Activated naive CD8-positive, alpha-beta T cell treated with anti-CD3 and anti-CD28 coated beads for 36 hours (primary cell): ENCODE measurements at places on chromosomes 5 and 9. TPM values are rescaled to one million over a fixed set of nuclear protein-coding genes. Genes with fewer than 3 reads are reported as not detected.
A peak's percentile ranks its signal among the peaks of the same experiment; 100 is the strongest.

GRCh38 chr9:129932303-129933151, 97.3 kb downstream of the USP20 start:
- no peak for DNase-seq

- no peak for DNase-seq
Observed at GRCh38 chr9:100101608-100102007, 2.6 kb downstream of the INVS start.

DNA sequence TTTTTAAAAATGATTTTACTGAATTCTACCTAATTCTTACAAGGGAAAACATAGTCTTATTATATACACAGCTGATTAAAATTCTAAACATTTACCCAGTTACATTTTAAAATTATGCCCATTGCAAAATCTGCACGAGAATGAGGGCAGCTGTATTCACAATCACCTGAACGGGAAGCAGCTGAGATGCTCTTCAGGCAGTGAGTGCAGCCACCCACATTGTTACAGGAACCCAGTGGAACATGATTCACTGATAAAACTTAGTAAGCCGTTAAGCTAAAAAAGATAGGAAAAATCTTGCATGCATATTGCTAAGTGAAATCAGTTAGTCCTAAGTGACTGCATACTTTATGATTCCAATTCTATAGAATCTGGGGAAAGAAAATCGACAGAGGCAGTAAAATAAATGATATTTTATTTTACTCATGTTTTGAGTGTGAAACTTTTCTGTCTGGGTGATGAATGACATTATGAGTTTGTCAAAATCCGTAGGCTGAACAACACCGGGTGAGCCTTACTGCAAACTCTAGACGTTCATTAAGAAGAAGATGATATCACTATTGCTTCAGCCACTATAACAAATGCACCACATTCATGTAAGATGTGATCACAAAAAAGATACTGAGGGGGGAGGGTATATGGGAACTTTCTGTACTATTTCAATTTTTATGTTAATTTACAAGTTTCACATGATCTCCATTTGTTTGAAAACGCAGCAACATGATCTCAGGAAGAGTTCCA, 39.1 kb upstream of the FLT4 start:
- no peak for DNase-seq

DNA sequence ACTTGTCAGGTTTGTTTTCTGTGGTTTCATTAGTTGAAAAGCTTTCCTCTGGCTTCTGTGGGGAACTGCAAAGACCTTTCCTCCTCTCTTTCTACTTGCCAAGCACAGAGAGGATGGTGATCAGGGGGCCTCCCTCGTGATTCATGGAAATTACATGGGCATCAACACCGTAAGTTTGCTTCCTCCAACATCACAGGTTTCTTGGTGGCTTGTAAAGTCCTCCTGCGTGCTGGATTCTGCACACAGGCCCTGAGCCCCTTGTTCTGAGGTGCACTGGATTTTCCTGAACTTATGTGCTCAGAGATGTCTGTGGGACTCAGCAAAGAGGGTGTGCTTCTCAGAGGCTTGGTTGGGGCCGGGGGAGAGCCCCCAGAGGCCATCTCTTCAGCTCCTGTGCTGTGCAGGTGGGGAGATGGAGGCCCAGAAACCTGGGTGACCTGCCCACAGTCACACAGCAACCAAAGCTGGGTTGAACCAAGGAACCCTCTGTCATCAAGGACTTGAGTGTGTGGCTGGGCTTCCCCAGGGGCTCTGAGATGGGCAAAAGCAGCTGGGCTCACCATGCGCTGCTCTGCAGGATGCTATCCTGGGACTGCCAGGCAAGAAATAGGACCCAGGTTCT, 36.5 kb downstream of the RGS3 start:
- DNase-seq = peak; percentile 43

DNA sequence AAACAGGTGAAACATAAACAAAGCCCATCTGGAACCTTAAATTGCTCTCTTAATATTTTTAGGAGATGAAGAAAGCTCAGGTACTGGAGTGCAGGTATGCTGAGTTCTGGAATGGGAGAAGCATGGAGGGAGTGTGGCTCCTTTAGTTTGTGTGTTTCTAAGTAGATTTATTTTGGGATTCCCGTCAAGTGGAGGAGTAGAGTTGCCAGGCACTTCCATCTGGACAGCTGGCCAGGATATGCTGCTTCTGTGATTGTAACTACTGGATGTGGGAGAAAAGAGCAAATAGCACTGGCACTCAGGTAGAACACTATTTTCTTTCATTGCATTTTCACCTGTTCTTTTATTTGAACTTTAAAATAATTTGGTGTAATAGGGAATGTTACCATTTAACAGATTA, 182.3 kb upstream of the MAST4 start:
- DNase-seq = no peak

- no peak for DNase-seq
Observed at GRCh38 chr5:73031839-73032238, 76.0 kb downstream of the FCHO2 start.

GRCh38 chr9:29393064-29393463, 1819.8 kb upstream of the C9orf72 start:
- no peak for DNase-seq

- no peak for DNase-seq
Observed at GRCh38 chr5:96113170-96113939, 151.7 kb upstream of the ELL2 start.

- no peak for DNase-seq
Observed at GRCh38 chr9:90290716-90291485, 351.7 kb downstream of the DIRAS2 start.

GRCh38 chr5:171623551-171624097, 162.0 kb upstream of the SMIM23 start:
- DNase-seq = no peak

DNA sequence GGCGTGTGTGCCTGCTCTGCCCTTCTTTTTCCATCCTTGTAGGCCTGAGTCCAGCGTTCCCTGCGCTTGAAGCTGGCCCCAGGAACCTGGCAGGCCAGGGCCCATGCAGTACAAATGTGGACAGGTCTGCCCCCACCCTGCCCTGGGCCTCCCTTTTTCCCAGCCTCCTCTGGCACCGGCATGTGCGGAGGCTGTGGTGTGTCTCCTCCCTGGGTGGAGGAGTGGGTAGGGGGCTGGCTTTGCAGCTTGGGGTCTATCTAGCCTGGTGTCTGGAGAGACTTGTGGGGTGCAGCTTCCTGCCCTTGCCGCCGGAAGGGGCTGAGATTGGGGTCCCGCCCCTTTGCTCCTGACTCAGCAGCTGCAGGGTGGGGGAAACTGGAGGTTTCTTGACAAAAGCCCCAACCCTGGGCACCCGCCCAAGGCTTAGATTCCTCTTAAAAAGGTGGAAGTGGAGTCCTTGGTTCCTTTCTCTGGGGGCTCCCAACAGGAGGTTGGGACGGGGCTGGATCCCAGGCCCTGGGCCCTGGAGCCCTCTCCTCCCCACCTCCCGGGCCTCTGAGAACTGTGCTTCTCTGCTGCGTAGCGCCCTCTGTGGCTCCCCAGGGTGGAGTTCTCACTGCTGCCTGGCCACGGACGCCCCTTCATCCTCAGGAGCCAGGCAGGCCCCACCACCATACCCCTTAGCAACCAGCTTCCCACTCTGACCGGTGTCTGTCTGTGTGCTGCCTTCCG, 18.0 kb downstream of the RXRA start:
- peak; percentile 50 for DNase-seq

GRCh38 chr9:129894120-129894823, 59.0 kb downstream of the USP20 start:
- peak; percentile 47 for DNase-seq

- no peak for DNase-seq
Observed at GRCh38 chr5:122985954-122986721, 50.4 kb downstream of the PPIC start.

- DNase-seq = no peak
Observed at GRCh38 chr9:136711751-136712689, at the start of gene DIPK1B. DIPK1B (plus strand) TSS chr9:136712572; CDS start chr9:136712666, 94 bp downstream.

DNA sequence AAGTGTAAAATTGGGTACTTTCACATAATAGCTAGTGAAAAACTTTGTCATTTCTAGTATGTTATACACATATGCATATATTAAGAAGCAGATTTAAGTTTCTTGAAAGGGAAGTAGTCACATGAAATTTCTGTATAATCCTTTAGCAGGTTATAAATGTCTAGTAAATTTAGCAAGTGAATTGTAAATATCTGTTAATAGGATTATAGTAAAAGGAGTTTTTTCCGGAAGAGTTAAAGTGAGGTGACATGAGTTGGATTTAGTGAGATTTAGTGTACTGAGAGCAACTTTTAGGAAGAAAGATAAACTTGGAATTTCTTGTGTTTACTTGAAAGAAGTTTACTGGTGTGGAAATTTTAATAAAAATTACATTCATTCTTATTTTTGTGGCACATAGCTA, 38.4 kb downstream of the SPIN1 start:
- no peak for DNase-seq

DNA sequence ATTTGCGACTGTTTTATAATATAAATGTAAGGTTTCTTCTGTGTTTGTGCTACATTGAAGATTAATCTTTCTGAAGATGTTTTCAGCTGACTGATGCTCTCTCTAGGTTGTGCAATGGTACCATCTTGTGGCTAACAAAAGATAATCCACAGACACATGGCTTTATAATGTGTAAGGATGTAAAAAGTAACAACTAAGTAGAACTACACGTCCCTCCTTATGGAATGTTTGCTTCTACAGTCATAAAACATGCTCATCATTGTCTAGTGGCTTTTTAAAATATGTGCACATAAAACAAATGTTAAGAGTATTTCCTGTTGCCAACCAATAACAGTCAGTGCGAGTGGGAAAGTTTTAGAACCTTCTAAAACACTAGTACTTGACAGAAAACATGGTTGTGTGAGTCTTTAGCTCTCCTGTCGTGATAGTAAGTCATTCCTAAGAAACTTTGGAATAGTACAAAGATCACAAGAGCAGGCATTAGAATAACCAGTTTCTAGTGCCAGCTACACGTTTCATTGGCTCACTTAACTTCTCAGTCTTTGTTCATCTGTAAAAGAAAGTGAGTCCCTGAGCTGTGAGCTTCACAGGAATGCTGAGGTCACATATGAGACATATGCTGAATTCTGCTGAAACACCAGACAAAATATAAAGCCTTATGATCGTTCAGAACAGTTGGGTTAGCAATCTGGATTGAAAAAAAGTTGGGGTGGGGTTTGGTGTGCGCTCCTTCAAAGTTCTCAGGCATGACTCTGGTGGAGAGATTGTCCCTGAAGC, 75.7 kb upstream of the GLIS3 start:
- DNase-seq = no peak

DNA sequence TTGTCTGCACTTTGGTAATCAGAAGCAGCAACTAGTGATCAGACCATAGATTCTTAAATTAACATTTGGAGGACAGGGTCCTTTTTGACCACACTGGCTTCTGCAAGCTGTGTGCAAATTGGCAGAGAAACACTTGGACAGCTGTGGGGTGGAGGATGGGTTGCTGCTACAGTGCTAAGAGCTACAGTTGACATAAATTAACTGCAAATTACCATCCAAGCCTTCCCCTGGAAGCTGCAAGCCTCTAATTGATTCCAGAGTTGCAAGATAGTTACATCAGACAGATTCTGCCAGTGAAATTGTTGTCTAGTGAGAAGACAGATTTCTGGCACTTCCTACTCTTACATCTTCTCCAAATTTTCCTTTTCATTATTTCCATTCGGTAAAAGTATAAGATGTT, 517.7 kb downstream of the DIRAS2 start:
- DNase-seq = no peak

DNA sequence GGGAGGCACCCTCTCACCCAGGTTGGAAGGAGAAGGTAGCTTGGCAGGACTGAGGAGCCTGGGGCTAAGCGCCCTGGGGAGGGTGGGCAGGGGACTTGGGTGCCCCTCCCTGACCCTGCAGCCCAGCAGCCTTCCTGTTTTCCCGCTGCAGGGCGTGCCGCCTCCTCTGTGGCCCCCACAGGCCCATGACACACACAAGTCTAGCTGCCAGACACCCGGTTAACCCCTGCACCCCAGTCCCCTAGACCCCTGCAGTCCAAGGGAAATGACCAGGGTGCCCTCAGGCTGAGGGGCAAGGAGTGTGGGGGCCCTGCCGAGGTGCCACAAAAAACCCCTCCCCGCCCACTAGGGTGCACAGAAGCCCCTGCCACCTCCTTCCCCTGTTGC, 33.0 kb downstream of the GOLGA2 start:
- DNase-seq = no peak

GRCh38 chr5:106755789-106756188, 914.9 kb downstream of the EFNA5 start:
- no peak for DNase-seq

- no peak for DNase-seq
Observed at GRCh38 chr9:4328723-4329122, 28.9 kb upstream of the GLIS3 start.

DNA sequence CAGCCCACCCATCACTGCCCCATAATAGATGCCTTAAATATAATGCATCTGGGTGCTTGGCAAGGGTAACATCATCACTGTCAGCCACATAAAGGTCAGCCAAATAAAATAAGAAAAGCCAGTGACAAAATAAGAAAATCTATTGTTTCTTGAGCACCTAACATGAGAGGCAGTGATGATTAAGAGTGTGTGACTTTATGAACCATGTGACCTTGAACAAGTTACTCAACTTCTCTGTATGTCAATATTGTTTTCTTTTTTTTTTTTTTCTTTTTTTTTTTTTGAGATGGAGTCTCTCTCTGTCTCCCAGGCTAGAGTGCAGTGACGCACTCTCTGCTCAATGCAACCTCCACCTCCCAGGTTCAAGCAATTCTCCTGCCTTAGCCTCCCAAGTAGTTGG, 98.7 kb downstream of the CDK5RAP2 start:
- no peak for DNase-seq

DNA sequence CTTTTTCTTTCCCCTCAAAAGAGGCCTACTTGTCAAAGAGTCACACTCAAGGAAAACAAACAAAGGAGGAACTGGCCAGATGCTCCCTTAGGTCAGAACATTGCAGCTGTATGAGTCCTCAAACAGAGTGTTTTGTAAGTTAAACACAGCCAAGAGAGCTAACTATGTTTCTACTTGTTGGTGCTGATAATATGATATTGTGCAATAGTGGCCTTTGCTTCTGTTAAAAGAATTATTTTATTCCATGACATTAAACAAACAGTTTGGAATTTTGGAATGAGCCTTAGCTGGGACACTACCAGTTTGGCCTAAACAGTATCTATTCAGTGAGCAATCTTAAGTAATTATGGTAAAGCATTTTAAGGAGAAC, 56.0 kb upstream of the TPD52L3 start:
- DNase-seq = no peak

DNA sequence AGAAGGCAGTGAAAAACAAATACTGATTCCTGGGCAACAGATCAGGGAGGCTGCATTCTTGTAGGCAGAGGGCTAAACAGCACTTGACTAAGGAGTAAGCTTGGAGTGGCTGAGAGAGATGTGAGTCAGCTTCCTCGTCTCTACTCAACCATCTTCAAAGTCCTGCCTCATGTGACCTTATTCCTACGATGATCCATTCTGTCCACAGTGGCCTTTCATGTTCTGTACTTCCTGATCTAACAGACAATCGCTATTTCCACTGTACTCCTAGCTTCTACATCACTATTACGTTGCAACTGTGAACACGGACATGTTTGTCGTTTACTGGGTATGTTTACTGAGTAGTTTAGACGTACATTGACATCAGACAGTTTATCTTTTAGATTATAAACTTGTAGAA, 365.4 kb downstream of the ARL15 start:
- no peak for DNase-seq

ANKRD20A1 gene
- total RNA-seq = 0.10 TPM

C9orf50 gene
- total RNA-seq = not detected

SPATA31D4 gene
- total RNA-seq = not detected
